ENCODE measurements at places on chromosomes 7 and 10. TPM values are rescaled to one million over a fixed set of nuclear protein-coding genes. Genes with fewer than 3 reads are reported as not detected.

Gene NYAP1
- 1.6 TPM for polyA plus RNA-seq

Gene STAM
- 34.0 TPM for polyA plus RNA-seq

Gene UNCX
- 6.5 TPM for polyA plus RNA-seq

Gene NUTM2E
- polyA plus RNA-seq = 1.8 TPM

Gene H2BK1
- polyA plus RNA-seq = not detected

Gene ZNF425
- 7.1 TPM for polyA plus RNA-seq

Gene PILRA
- 4.8 TPM for polyA plus RNA-seq

Gene FAM131B
- polyA plus RNA-seq = 2.1 TPM

Gene PNLIPRP1
- polyA plus RNA-seq = not detected

Gene ZNF117
- polyA plus RNA-seq = 23.8 TPM

Gene JAKMIP3
- polyA plus RNA-seq = 0.09 TPM

Measured in right renal pelvis (tissue), 4 donors.